HuH-7.5 (cell line): ENCODE measurements at places on chromosomes 1 and 21.

DNA sequence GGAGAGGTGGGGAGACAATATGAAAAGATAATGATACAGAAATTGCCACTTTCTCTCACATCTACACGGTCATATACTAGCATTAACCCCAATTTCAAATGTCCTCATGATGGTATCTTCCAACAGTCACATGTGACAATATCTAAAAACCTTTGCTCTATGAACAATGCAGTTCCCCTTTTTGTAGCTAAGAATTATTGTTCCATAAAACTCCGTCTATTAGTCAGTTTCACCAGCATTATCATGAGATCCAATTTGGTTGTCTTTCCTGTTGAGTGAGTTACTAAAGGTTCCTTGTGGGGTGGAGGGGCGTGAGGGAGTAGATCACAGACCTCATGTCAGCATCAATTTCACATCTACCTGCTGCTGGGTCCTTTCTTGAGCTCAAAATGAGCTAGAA, 1.7 kb downstream of the TIAM1 start:
- DNase-seq, result no peak

GRCh38 chr1:30101016-30101415, 622.4 kb downstream of the MATN1 start:
- no peak for DNase-seq

DNA sequence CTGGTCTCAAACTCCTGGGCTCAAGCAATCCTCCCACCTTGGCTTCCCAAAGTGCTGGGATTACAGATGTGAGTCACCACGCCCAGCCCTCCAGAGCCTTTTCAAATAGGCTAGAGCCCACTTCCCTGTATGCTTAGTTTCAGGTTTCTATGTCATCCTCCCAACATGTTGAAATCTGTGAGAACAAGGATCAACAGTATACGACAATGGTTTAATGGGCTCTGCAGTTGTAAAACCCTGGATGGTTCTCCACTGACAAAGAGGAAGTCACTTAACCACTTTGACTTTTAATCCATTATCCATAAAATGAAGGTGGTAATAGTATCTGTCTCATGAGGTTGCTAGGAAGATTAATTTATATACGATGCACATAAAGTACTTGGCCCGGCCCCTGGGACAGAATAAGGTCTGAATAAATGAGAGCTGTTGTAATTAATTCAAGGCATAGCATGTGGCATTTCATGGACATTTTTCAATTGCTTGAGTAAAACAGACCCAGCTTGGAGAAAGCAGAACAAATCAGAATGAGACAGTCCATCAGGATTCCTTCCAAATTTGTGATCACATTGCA, 113.9 kb upstream of the ZNF648 start:
- DNase-seq, result no peak

- no peak for DNase-seq
Observed at GRCh38 chr1:167659881-167660280, 29.8 kb downstream of the RCSD1 start.

DNA sequence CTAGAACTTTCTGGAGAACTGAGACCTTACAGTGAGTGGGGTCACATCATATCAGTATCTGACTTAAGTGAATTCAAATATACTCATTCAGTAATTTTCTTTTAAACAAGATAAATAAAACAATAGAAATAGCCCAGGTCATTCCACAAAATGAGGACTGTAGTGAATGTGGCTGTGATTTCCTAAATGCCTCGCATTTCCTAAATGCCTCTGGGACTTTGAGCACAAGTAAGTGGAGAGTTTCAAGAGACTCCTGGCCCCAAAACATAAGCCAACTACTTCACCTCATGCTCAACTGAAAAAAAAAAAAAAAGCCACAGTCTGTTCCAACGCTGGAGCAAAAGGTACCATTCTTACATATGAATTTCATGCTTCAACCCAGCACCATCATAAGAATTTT, 81.5 kb downstream of the ZNF281 start:
- no peak for DNase-seq

DNA sequence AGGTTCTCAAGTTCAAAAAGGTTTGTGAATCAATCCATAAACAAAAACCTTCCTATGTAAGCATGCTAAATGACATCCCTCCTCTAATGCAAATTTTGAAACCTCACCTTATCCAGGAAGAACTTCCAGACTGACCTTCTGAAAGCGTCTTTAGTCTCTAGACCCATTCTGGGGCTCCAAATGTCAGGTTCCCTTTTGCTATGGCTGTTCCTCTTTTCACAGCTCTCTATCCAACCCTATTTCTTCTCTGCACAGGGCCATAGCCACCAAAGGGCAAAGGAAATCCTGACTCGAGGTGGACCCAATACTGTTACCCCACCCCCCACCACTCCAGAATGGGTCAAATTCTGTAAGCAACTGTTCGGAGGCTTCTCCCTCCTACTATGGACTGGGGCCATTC, 3.4 kb downstream of the ATP1A4 start:
- no peak for DNase-seq

DNA sequence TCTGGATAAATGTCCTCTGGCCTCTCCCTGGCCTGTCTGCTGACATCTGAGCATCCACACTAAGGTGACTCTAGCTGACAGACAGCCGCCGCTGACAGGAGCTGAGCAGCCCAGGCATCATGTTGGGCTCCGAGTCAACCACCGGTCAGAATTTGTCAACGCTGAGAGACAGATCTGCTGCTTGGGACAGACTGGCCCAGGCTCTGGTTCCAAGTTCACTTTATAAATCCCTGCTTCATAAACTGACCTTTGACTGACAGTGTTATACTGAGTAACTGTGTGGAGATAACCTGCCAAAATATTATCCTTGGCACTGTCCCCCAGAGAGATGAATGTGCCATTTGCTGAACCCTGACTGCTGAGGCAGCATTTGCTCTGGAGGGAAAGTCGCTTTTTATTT, 616.7 kb downstream of the NPHP4 start:
- no peak for DNase-seq

DNA sequence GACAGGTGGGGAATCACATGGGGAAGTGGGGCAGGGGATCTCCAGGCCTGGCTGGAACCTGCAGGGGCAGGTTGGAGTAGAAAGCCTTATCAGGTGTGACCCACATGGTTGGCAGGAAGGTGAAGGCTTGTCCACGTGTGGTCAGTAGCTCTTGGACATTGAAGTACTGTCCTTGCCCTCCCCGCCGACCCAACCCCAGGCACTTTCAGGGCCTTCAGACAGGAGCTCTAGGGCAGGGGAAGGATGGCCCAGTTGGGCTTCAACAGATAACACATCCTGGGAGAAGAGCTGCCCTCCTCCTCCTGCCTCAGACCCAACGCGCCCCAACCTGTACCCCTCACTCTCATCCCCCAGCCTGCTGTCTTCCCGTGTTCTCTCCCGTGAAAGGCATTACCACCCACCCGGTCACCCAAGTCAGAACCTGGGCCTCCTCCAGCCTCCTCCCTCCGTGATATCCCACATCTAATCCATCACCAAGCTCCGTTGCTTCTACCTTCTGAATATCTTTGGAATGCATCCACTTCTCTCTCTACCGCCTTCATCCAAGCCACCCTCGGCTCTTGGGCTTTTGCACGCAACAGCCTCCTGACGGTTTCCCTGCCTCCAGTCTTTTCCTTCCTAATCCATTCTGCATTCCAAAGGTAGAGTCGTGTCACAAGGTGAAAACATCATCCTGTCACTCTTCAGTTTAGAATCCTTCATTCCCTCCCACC, 15.9 kb downstream of the PTPRF start:
- no peak for DNase-seq

DNA sequence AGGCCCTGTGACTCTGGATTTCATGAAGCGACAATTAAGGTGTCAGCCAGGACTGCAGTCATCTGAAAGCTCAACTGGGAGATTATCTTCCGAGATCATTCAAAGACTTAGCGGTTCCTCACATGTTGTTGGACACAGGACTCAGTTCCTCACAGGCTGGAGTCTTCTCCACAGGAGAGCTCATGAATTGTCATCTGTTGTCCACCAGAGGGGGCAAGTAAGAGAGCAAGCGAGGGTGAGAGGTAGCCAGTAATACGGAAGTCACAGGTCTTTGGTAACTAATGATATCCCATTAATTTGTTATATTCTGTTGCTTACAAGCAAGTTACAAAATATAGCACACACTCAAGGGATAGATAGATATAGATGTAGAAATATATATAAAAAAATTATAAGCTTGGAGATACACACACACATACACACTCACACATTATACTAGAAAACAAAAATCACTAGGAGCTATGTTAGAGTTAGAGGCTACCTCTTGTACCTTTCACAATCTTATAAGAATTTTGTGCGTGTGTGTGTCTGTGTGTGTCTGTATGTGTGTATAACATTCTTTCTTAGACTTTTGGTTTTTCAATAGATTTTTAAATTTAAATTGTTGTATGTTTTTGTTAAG, 1695.3 kb downstream of the BRINP3 start:
- DNase-seq, result peak; percentile 23

- no peak for DNase-seq
Observed at GRCh38 chr1:200741551-200742207, 3.0 kb downstream of the CAMSAP2 start.

DNA sequence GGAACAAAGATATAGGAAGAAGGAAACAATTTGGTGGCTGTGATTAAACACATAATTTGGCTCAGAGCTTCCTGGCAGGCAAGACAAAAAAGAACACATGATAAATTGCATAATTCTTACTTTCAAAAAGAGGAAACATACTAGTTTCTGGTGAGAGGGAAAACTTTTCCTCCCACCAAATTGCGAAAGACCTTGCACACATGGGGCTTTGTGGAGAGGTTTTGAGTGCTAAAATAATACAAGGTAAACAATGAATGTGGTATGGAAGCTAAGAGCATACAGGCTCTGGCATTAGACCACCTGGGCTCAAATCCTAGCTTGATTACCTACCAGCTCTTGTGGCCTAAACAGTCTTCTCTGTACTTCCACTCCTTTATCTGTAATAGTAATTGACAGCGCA, 140.2 kb upstream of the HOOK1 start:
- no peak for DNase-seq

- no peak for DNase-seq
Observed at GRCh38 chr1:198879711-198880306, 241.0 kb downstream of the PTPRC start.

- no peak for DNase-seq
Observed at GRCh38 chr1:8813991-8814390, 3.4 kb downstream of the RERE start.

GRCh38 chr1:11513681-11514080, 34.7 kb downstream of the DISP3 start:
- DNase-seq, result no peak

- DNase-seq, result no peak
Observed at GRCh38 chr1:42172381-42173133, 8.0 kb upstream of the GUCA2A start.

- no peak for DNase-seq
Observed at GRCh38 chr1:107833061-107833460, 131.9 kb downstream of the VAV3 start.

- DNase-seq, result no peak
Observed at GRCh38 chr21:45456584-45457160, 51.7 kb downstream of the COL18A1 start.

DNA sequence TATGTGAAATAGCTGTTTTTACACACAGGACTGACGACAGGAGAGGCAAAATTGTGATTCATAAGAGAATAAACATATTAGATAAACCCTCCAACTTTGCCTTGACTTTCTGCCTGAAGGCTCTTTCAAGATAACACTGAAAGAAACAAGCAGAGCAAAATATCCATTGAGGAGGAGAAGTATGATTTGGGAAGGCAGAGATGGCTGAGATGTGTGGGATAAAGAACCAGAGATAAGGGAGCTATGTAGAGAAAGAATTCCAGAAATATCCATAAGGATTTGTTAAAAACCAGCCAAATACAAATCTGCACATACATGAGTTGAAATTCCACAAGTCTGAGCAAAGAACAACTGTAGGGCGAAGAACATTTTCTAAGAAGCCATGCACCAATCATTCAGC, 1064.7 kb downstream of the PLA2G4A start:
- DNase-seq, result no peak

DNA sequence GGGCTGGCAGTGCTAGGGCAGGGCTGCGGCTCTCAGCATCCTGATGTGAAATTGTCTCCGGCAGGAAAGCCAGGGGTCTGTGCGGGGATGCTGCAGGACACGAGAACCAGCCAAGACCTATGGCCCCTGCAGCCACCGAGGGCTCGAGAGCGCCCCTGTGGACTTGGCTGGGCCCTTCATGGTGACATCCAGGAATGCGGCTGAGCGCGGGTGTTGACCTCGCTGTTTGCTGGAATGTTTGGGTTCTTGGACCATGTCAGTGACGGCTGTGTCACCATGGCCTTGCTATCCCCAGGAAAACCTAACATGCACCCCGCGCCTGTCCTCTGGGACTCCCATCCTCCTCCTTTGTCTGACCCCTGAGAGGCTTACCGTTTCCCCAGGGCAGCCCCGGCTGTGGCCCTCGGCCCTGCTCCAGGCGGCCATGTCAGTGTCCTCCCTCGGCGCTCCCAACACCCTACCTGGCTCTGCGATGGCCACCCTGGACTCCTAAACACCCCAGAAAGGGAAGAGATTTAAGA, 14.3 kb upstream of the C1orf174 start:
- DNase-seq, result no peak

- DNase-seq, result no peak
Observed at GRCh38 chr21:45142469-45143308, 68.3 kb downstream of the ADARB1 start.

GRCh38 chr1:54052431-54052933, 522 bp downstream of the TMEM59 start:
- DNase-seq, result no peak

DNA sequence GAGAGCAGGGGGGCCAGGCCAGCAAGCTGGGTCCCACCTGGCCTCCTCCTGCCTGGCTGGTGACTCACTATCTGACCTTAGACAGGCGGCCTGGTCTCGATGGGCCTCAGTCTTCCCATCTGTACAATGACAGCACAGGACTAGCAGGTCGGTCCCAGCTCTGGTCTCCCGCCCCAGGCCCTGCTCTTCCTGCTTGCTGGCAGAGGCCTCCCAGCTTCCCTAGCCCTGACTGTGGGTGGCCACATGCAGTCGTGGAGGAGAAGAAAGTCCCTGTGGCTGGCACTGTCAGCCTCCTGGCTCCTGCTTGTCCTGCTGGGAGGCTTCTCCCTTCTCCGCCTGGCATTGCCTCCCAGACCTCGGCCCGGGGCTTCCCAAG, 817 bp downstream of the EXTL1 start:
- DNase-seq, result no peak

DNA sequence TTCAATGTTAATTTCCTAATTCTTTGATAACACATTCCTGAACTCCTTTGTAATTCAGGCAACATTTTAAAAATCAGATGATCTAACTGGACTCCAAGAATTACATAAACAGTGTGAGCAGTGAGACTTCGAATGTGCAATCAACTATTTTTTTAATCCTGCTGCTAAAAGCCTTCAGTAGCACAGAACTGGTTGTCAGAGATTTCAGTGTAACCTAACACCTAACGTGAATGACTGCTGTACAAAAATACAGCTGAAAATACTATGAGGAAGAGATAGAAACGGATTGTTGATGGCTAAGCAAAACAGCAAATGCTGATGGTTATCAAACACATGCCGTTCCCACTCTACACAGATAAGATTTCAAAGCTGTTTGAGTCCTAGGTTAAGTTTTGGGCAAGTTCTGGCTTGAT, 46.1 kb downstream of the APP start:
- DNase-seq, result no peak
